Progenitor cell of endocrine pancreas (in vitro differentiated cells): ENCODE measurements at places on chromosomes 16 and 17. TPM values are rescaled to one million over a fixed set of nuclear protein-coding genes. Genes with fewer than 3 reads are reported as not detected.

GRCh38 chr17:1548032-1548431 lies 14.6 kb downstream of the PITPNA start:
- no peak for DNase-seq

DNA sequence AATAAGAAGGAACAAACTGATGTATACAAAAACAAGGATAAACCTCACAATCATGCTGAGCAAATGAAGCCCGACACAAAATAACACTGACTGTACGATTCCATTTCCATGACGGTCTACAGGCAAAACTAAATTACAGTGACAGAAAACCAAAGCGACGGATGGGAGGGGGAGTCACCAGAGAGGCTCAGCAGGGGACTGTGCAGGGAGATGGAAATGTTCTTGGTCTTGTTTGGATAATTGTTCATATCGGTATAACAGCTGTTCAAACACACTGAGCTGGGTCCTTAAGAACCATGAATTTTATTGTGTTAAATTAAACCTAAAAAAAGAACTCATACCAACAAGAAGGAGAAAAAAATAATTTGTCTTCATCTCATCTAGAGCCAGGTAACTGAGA lies 97.8 kb downstream of the NXN start:
- no peak for DNase-seq

DNA sequence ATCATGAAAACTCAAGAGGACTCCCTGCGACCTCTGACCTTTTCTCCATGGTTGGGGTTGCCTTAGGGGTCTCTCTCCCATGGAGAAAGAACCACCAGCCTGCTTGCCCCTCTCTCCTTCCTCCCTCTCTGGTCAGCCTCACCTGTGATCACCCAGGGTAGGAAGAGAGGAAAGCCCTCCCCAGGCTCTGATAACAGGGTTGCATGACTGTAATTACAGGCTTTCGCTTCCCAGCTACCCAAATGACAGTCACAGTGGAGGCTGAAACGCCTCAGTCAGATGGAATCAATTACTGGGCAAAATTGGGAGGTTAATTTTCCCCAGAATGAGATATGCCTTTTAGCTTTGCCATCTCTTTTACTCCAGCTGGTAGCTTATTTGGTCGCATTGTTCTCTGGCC lies 265.8 kb upstream of the SOX9 start:
- no peak for DNase-seq

DNA sequence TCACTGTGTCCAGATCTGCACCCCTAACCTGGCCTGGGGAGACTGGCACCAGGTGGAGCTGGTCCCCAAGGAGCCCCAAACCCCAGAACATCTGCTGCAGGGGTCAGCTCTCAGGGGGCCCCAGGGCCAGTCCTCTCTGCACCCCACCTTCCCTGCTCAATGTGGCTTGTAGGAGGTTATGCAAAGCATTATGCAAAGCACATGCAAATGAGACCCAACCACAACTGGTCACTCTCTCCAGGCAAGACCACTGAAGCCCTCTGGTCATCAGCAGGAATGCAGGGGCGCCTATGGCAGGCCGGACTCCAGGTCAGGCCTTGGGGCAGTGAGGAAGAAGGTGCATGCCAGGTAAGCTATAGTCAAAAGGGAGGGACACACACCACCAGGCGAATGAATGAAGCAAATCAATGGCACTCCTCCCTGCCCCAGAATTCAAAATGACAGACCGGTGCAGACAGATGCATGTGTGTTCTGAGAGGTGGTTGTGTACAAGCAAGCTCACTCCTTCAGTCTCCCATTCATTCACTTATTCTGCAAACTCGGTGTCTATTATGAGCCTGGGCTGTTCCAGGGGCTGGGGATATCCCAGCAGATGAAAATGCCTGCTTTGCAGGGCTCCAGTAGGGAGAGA lies 48.0 kb downstream of the TMEM235 start:
- DNase-seq: no peak

DNA sequence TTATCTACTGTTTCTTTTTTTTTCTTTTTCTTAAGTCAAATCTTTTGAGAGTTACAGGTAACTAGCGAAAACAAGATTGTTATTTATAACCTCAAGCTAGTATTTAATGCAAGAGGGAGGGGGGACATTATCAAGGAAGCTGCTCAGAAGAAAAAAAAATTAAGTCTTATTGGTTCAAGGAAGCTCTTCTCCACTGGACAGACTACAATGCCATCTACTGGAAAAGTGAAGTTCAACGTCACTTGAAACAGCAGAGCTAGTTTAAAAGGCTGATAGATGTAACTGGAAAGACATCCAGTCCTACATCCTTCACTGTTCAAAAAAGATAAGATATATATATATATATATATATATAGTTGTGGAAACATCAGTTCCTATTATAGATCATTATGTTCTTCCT lies 418.0 kb upstream of the PSMD7 start:
- DNase-seq: no peak

The MEFV gene
- total RNA-seq: not detected in 2 replicates

- DNase-seq: no peak
Observed at GRCh38 chr16:80280557-80280956, 260.2 kb upstream of the DYNLRB2 start.

GRCh38 chr16:57283214-57283958 lies 1.1 kb downstream of the PLLP start:
- no peak for DNase-seq

DNA sequence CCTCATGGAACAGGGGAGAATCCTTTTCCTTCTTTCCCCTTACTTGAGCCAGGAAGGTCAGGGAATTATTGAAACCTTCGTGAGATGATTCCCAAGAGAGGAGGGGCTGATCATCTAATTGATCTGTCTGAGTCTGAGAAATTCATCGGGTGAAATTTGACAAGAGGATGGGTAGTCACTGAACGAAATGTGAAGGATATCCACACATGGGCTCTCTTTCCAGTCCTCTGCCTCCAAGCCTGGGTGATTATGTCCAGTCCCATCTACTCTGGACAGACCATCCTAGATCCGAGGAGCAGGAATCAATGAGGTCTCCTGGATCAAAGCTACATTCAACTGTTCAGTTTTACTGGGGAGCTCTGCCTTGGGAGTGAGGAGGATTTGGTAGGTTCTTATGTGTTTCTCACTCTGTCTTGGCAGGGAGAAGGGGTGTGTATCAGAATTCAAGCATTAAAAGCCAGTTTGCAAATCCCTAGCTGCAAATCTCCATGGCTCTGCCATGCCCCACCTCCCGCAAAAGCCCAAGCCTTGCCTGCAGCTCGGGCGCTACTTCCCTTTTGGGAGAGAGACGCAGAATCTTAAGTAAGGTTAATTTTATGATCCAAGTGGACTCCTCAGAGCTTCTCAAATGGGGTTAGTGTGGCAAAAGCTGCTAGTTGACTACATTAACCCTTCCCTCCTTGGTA lies 47.1 kb upstream of the TEKT3 start:
- DNase-seq: no peak

DNA sequence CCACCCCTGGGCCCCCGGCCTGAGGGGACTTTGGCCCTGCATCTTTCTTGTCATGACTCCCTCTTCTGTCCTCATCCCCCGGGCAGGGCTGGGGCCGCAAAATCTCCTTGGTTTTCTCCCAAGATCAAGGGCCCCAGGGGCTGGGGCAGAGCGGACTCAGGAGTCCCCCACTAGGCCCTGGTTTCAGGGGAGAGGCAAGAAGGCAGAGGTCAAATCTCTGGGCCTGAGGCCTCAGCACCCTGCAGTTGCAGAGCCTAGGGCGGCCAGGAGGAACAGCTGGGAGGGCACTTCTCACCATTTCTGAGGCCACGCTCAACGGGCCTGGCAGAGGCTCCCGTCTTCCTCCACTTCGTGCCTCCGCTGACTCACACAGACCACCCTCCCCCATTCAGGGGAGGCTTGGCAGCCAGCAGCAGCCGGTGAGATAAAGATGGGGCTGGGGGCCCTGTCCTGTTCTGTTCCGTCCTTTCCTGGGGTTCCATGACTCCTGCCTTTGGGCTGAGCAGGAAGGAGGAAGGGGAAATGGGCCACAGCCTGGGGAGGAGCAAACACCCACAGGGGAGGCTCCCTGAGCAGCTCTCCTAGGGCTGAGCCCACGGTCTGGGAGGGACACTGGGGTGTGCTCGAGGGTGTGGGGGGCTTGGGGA lies 12.4 kb downstream of the ZSCAN10 start:
- no peak for DNase-seq

GRCh38 chr17:39739885-39740356 lies 2.2 kb downstream of the GRB7 start:
- no peak for DNase-seq

GRCh38 chr17:36142806-36143205 lies 33.6 kb downstream of the TBC1D3B start:
- no peak for DNase-seq

- DNase-seq: no peak
Observed at GRCh38 chr17:38464723-38465390, 36.6 kb downstream of the ARHGAP23 start.

GRCh38 chr17:6461246-6461645 lies 17.0 kb downstream of the PIMREG start:
- DNase-seq: no peak

DNA sequence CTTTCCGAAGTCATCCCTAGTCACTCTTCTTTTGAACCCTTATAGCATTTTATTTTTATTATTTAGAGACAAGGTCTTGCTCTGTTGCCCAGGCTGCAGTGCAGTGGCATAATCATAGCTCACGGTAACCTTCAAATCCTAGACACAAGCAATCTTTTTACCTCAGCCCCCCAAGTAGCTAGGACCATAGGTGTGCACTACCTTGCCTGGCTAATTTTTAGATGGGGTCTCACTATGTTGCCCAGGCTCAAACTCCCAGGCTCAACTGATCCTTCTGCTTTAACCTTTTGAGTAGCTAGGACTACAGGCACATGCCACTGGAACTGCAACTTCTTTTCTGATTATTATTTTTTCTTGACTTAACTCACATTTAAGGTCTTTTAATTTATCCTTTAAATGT lies 33.0 kb upstream of the TMEM97 start:
- no peak for DNase-seq

GRCh38 chr16:9953908-9954570 lies 228.2 kb downstream of the GRIN2A start:
- DNase-seq: no peak

- DNase-seq: no peak
Observed at GRCh38 chr17:79696610-79696982, 34.1 kb upstream of the ENPP7 start.

The IL17C gene
- 0.29 TPM in 2 replicates for total RNA-seq

DNA sequence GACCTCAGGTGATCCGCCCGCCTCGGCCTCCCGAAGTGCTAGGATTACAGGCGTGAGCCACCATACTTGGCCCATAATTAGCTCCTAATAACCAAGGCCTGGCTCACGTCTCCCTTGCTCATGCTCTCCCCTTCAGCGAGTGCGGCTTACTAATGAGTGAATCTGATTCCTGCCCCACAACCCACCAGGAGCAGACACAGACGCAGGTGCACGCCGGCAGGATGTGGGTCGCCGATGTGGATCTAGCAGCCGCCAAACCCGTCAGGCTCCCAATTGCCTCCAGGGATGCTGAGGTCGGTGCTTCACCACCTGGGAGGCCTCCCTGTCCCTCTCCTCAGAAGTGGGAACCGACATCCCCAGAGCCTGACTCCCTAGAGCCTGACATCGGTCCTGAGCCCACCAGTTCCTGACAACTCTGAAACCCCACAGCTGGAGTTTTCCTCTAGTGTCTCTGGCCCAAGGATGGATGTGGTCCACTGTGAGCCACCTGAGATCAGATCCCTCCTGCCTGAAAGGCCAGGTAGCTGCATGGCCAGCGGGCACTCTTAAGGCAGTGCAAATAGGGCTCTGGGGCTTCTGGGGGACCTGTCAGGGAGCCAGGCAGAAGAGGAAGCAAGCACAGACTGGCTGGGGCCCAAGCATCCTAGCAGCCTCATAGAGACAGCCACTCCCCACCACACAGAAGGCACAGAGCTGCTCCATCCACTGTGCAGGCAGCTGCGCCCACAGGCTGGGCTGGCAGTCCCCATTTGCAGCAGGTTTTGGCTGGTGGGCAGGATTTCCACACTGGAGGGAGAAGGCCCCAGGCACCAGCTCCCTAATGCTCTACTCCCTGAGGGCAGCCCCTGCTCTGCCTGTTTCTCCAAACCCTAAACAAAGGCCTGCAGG lies 10.8 kb downstream of the EXOC7 start:
- no peak for DNase-seq

DNA sequence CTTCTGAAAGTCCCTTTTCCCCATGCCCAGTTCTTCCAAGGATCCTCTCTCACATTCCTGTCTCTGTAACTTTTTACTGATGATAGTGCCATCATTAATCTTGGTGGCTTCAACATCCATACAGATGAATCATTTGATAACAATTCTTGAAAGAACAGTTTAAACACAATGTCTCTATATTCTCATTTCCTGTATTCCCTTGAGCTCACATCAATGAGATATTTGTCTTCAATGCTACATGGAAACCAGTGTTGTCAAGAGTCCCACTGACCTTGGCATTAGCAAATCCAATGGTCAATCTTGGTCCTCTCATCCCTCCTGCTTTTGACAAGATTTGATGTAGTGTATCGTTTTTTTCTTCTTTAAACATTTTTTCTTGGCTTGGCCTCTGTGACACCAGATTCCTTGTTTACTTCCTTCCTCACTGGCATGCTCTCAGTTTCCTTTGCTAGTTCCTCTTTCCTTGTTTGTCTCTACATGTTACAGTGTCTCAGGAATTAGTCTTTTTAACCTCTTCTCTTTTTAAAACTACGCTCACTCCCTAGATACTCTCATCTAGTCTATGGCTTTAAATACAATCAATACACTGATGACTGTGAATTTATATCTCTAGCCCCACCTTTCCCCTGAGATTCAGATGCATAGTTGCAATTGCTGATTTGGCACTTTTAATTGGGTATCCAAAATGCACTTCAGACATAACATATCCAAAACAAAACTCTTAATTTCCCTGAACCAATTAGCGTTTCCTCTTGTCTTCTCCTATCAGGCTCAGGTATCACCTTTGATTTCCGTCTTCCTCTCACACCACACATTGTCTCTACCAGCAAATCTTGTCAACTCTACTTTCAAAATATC lies 134.0 kb downstream of the MYO1D start:
- DNase-seq: no peak

DNA sequence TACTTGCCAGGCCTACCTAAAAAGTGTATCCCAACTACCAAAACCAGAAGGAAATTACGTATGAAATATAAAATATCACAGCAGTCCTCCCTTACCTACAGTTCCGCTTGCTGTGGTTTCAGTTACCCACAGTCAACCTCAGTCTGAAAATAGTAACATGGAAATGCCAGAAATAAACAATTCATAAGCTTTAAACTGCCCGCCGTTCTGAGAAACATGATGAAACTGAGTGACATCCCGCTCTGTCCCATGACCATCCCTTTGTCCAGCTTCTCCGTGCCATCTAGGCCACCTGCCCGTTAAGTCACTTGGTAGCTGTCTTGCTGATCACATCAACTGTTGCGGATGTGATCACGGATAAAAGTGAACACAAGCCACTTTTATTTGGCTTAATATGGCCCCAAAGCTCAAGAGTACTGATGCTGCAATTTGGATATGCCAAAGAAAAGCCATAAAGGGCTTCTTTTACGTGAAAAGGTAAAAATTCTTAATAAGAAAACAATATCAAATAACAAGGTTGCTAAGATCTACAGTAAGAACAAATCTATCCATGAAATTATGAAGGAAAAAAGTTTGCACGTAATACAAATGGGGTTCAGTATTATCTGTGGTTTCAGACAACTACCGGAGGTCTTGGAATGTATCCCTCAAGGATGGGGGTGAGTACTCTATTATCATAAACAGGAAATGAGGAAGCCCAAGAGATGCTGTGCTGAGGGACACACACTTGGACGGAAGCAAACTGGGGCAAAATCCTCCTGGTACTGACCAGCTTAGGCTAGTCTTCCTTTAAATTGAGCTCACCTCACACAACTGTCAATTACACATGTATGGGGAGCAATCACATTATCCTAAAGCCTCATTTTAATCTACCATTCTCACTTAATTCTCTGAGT lies 8.2 kb downstream of the USP22 start:
- DNase-seq: no peak

The FBXW10 gene
- 0.12 and 0.20 TPM in 2 replicates for total RNA-seq
